Vein endothelial cell (primary cell): ENCODE measurements at places on chromosomes 1 and 21. TPM values are rescaled to one million over a fixed set of nuclear protein-coding genes. Genes with fewer than 3 reads are reported as not detected.

ASCL5 gene
- total RNA-seq: not detected in 2 replicates

F3 gene
- total RNA-seq: 0.65 and 1.5 TPM in 2 replicates

BGLAP gene
- 0.19 and 0.33 TPM in 2 replicates for total RNA-seq

CFAP45 gene
- total RNA-seq: 0.65 and 1.5 TPM in 2 replicates

FLG2 gene
- not detected in 2 replicates for total RNA-seq

TMPRSS3 gene
- total RNA-seq: not detected in 2 replicates

GPR37L1 gene
- not detected in 2 replicates for total RNA-seq

DNAJC6 gene
- 7.8 and 8.8 TPM in 2 replicates for total RNA-seq

NUAK2 gene
- 3.1 and 3.3 TPM in 2 replicates for total RNA-seq

ZFYVE9 gene
- 28.4 and 30.6 TPM in 2 replicates for total RNA-seq

KLHDC7A gene
- total RNA-seq: not detected in 2 replicates

DNAJC28 gene
- 2.0 and 2.4 TPM in 2 replicates for total RNA-seq

TMEM81 gene
- 0.67 and 1.3 TPM in 2 replicates for total RNA-seq

LMX1A gene
- not detected in 2 replicates for total RNA-seq

FYB2 gene
- total RNA-seq: not detected in 2 replicates

CYP2J2 gene
- total RNA-seq: under 0.01 and 0.19 TPM in 2 replicates
